ENCODE measurements at places on chromosomes 2 and 18.

GRCh38 chr2:149732001-149732685, 144.6 kb upstream of the MMADHC start:
- DNase-seq = no peak

GRCh38 chr2:54589340-54590215, 133.5 kb downstream of the SPTBN1 start:
- no peak for DNase-seq

GRCh38 chr2:201931951-201932350, 101.7 kb upstream of the FZD7 start:
- no peak for DNase-seq

DNA sequence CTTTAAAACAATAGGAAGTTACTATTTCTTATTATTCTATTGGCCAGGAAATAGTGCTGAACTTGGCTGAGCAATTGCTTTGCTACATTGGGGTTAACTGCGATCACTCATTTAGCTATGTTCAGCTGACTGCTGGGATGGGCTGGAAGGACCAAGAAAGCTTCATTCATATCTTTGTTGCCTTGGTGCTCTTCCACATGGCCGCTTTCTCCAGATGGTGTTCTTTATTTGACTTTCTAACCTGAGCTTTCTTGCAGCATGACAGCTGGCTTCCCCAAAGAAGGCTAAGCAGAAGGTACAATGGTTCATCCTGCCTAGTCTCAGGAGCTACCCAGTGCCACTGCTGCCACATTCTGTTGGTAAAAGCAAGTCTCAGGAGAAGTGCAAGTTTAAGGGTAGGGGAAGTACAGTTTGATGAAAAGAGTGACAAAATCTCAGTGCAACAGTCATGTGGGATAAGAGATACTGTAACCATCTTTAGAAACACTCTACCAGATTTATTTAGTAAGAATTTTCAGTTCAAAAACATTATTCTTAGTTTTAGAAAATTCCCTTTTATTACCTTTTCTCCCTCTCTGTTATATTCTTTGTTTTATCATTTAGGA, 180.6 kb upstream of the RBMS1 start:
- no peak for DNase-seq

GRCh38 chr2:96499061-96499960, 5.8 kb downstream of the NEURL3 start:
- no peak for DNase-seq

DNA sequence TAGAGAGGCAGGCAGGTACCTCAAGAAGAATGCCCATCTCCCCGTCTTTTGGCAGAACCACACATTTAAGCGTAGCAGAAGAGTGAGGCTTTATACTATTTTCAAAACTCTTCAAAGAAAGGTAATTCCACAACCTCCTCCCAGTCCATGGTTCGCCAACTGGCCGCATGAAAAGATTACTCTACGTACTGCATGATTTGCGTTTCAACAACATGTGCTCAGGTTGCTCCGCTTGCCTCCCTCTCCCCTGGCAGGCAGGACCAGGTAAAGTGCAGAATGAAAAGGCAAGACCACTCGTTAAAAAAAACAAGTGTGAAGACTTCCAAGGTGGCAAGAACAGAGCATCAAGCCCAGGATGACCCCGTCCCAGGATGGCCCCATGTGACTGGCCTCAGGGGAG, 143.7 kb downstream of the SP3 start:
- DNase-seq = no peak

- no peak for DNase-seq
These were observed 448.1 kb upstream of the NXPH2 start for GRCh38 chr2:139228276-139228675.

DNA sequence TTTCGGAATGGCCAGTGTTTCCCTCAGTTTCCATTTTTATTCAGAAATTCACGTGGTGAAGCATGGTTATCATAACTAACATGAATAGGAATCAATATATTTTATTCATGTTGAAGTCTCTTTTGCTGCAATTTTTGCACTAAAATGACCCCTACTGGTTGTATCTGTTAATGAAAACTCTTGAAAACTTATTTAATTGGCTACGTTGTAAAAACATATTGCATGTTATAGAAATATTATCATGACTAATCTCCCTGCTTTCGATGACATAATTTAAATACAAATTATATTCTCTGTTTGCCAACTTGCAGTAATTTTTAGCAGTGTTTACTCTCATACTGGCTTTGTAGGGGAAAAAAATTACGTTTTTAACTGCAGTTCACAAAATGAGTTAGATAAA, 3.5 kb downstream of the CRIM1 start:
- no peak for DNase-seq

DNA sequence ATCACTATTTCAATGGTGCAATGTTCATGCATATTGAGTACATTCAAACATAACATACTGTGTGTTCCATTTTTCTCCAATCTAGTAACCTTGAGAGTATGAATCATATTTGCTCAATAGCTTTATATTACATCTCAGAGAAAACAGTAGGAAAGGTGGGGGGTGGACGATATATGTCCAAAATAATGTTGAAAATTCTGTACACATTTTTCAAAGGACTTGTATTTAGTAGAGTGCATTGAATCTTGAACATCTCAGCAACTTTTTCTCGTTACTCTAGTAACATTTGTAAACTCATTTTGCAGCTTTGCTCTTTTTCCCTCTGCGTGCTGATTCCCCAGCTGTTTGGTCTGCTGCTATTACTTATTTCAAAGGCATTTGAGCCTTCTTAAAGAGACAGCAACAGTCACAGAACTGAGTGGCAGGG, 1487.0 kb downstream of the LRP1B start:
- DNase-seq = no peak

- DNase-seq = no peak
These were observed 208.2 kb upstream of the REV1 start for GRCh38 chr2:99697811-99698568.

GRCh38 chr2:20012282-20013125, at the start of gene MATN3:
MATN3 (minus strand) TSS chr2:20012668; CDS start chr2:20012631, 37 bp downstream.
- no peak for DNase-seq

GRCh38 chr2:22683914-22684313, 701.1 kb upstream of the KLHL29 start:
- DNase-seq = no peak

DNA sequence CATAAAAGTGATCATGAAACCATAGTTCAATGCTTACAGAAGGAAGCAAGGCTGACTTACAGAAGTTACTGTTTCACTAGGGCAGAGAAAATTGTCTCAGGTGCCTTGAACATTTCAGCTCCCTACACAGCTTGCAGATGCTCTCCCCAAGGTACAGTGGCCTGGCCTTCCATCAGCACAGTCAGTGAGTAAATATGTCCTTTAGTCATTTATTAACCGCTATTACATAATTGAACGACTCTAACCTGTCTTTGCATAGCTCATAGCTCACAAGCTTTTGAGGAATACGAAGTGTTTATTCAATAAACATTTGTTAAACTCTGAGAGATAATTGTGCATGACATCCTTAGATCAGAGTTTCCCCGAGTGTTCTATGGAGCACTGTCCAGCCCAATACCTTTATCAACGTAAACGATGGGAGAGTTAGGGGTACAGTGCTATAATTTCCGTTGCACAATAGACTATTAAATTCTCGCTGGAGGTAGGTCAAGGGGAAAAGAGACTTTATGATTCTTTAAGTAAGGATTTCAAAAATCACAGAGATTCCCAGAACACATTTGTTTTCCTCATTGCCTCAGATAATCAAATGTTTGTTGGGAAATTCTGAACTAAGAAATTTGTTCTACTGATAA, 677.8 kb downstream of the TSN start:
- DNase-seq = no peak

- no peak for DNase-seq
These were observed 144.7 kb downstream of the GLI2 start for GRCh38 chr2:120880381-120880780.

- DNase-seq = no peak
These were observed 319.7 kb downstream of the LPIN1 start for GRCh38 chr2:12066116-12066515.

GRCh38 chr2:219071131-219071816, 10.6 kb upstream of the IHH start:
- no peak for DNase-seq

DNA sequence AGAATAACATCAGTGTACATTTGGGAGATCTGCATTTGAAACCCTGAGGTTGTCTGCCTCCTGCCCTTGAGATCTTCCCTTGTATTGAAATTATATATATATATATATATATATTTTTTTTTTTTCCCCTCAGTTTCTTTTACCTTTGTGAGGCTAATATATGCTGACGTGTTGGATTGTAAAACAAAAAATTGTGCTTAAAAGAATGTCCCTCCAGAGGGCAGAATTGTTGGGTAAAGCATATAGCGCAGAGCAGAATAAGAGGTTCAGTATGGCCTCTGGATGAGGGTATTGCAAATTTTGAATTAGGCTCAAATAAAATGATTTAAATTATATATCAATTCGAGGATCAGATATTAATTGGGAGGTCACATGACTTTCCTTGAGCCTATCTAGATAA, 12.4 kb downstream of the NABP1 start:
- DNase-seq = no peak

DNA sequence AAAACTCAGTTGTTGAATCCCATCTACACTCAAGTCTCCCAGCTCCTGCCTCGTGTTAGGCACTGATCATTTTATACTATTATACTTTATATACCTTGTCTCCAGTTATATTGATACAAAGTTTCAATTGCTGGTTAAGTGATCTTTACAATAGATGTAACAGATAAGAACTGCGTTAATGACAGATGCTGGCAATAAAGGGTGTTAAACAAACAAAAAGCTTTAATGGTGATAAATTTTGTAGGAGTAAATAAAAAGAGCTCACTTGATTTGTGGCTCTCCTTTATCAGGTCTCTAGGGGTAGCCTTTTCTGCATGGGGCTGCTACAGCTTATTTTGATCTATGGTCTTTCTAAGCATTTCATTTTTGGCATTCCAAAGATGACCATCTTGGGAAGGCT, 106.9 kb upstream of the GAREM1 start:
- no peak for DNase-seq

DNA sequence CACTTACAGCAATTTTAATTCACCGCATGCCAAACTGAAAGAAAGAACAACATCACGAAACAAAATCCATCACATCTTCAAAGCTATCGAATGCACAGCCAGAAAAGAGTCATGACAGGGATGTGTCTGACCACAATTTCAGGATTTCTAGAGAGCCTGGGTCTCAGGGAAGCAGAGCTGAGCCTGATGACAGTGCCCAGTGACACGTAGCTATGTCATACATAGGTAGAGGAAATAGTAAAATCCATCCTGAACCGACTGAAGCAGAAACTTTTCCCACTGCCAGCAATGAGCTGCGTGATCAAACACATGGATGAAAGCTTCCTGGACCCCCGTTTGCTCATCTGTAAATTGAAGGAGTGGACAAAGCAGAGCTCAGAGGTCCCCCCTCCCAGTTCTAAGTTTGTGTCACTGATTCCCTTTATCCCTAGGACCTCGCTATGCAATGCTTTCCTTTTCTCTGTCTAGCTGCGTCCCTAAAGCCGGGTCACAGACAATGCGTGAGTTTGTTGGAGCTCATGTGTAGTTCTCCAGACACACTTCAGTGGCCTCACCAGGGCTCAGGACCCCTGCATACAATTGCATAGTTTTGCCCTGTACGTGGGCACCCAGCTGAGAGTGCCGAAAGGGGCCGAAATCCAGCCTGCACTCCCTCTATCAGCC, 37.6 kb downstream of the CCBE1 start:
- no peak for DNase-seq

DNA sequence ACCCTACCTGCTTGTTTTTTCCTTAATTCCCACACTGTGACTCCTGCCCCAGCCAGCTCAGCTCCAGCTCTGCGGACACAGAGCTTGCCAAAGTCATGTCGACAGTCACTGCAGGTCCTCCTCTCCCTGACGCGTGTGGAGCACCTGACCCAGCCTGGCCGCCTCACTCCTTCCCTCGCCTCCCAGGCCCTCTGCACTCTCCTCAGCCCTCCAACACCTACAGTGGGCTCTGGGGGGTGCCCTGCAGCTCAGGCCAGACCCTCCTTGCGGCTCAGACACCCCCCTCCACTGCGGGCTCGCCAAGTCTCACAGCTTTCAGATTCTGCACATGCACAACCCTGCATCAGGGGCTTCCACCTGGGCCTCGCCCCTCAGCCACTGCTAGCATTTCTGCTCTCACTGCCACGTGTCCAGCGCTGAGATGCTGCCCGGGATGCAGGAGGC, 68.3 kb downstream of the NDUFA10 start:
- DNase-seq = no peak

DNA sequence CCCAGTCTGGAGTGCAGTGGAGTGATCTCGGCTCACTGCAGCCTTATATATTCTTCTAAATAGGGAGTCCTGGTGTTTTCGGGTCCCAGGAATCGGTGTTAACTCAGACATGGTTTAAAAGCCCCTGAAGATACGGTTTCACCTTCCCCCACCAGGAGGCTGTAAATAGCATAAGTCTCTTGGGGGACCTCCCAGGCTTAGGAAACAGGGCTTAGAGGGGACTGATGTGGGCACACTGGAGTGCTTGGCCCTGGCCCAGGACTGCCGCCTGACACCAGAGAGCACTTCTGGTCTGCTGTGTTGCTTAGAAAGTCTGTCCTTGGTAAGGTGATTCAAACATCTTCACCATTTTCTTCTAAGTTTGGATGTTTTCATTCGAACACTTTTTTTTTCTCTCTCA, 39.7 kb upstream of the MAP4K4 start:
- DNase-seq = no peak

DNA sequence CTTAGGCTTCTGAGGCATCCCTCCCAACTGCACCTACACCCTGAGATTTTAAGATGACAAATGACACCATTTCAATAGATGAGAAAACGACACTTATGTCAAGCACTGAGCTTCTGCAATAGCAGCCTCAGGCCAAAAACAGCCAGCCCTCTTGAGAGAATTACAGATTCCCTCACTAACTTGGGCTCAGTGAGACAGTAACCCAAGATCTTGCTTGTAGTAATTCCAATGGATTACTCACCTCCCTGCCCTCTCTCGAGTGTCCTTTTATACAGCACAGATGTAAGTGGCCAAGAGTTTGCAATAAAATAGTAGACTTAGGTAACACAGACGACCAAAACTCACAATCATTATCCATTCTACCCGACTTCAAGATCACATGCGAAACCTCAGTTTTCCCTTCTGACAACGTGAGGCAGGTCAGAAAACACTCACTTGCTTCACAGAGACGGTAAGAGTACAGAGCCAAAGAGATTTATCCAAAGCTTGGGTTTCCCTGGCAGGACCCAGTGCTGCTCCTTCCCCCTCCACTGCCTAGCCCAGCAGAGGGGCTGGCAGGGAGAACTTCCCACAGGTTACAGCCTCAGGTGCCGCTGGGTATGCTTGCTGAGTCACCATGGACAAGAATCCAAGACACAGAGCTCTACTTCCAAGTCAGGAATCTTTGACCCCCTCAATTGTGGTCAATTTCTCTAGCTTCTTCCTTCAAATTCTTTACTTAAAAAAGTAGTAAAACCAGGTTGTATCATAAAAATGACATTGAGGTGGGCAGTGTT, 181.4 kb downstream of the MYO5B start:
- no peak for DNase-seq

All from stimulated activated CD4-positive, alpha-beta T cell treated with anti-CD3 and anti-CD28 coated beads, TNF-alpha, amount 100 ng/mL, for 24 hours (primary cell).